Stimulated activated CD4-positive, alpha-beta T cell treated with anti-CD3 and anti-CD28 coated beads, Interleukin-1b, Interleukin-23, amount 100 ng/mL, for 48 hours (primary cell): ENCODE measurements at places on chromosomes 1 and 21.
A peak's percentile ranks its signal among the peaks of the same experiment; 100 is the strongest.

- DNase-seq, result no peak
Measured at GRCh38 chr1:203181586-203182386, 4.7 kb downstream of the CHI3L1 start.

DNA sequence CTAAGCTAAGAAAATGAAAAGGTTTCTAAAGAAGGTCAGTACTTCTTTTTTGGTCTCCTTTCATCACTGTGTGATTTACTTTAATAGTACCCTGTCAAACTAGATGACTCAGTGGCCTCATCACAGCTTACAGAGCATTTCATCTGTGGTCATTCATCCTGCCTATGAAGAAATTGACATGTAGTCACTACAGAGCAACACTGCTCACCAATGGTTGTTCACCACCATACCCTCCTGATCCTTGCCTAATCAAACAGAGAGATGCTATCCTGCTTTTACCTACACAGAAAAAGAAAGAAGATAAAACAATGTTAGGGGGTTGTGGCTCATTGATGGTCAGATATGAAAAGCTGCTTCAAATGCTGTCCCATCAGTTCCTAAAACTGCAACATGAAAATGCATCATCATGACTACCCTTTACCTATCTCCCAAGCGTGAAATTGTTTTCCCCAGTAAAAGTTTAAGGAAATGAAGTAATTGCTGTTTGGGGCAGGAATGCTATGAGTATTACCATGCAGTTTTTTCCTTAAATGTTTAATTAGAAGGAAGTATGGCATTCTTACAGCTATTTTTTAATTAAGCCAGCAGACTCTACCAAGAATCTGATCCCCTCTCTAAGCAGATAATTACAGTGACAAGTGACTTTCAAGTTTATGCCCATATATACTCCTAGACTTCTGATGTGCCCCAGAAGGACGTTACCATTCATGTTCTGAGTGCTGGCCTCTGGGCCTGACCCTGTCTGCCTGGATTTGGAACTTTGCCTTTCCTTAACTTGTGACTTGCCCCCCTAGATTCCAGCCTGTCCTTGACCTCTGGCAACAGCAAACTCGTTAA is 46.1 kb upstream of the FBXO28 start:
- no peak for DNase-seq

- no peak for DNase-seq
Measured at GRCh38 chr1:42830631-42831030, 13.4 kb upstream of the SVBP start.

DNA sequence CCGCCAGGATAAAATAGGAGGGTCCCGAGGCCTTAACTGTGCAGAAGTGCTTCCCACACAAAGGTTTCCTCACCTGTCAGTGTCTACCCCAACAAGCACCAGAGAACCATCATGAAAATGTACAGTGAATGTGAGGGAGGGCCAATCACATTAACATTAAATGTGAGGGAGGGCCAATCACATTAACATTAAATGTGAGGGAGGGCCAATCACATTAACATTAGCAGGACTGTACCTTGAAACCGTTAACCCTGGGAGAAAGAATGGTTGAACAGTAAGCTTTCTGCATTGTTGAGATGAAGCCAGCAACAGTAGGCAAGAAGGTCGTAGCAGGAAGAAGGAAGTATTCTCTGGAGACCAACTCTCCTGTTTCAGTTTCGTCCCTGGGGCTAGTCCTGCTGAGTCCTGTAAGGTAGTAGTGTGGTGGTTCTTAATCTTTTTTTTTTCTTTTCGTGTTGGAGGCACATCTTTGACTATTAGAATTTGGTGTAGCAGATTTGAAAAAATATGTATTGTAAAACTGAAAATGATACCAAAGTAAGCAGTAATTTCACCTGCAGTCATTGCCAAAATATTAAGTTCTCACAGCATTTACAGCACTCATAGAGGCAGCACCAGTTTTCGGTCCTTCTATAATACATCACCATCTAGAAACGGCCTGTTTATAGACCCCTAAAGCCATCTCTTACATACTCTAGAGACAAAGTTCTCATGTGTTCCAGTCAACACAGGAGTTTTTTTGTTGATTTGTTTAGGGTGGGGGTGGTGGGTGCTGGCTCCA is 98.6 kb upstream of the PPP2R5A start:
- no peak for DNase-seq

GRCh38 chr1:183735069-183735860 is 69.7 kb upstream of the RGL1 start:
- DNase-seq, result no peak

DNA sequence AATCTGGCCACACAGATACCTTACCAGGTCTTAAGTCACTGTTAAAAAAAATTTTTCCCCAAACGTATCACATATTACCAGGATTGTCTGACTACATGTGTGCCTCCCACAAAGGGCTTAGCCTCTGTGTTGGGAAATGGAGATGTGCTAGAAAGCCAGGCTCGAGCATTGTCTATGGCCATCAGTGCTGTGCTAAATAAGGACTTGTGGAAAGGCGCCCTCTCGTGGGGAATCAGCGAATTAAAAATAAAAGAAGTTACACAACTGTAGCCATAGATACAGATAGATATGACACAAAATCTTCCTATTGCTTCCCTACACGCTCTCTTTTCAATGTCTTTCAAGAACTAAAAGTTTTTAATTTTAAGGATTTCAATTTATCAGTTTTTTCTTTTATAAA is 47.5 kb upstream of the CRNN start:
- DNase-seq, result peak; percentile 47

GRCh38 chr1:182637769-182638168 is 33.6 kb upstream of the RGS16 start:
- no peak for DNase-seq

DNA sequence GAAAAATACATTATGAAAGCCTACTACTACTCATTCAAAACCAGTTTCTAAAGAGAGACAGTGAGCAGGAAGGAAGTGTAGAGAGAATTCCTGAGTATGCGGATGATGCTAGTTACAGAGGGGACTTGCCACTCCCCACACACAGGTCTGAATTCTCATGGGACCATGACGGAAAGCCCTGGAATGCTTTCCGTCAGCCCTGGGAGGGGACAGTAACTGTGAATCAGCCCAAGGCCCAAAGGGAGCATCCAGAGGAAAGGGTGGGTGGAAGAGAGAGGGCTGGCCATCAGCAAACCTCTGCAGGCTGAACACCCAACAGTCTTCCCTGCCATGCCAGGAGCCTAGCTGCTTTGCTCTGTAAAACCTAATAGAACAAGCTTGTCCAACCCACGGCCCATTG is 36.4 kb downstream of the RCSD1 start:
- no peak for DNase-seq

DNA sequence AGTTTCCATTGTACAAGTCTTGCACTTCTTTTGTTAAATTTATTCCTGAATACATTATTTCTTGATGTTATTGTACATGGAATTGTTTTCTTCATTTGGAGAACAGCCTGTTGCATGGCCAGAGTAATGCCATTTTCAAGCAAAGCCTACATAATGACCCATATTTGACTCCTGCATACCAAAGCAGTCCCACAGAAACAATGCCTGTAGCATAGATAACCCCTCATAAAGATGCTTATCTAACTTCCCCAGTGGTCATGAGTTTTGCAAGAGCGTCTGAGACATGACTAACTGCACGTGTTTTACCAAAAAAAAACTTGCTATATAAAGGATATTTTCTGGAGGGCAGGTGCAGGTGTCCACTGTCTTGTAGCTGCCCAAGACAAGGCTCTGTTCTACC is 30.3 kb upstream of the RLF start:
- no peak for DNase-seq

GRCh38 chr1:214290424-214291037 is 9.6 kb downstream of the SMYD2 start:
- DNase-seq, result no peak

DNA sequence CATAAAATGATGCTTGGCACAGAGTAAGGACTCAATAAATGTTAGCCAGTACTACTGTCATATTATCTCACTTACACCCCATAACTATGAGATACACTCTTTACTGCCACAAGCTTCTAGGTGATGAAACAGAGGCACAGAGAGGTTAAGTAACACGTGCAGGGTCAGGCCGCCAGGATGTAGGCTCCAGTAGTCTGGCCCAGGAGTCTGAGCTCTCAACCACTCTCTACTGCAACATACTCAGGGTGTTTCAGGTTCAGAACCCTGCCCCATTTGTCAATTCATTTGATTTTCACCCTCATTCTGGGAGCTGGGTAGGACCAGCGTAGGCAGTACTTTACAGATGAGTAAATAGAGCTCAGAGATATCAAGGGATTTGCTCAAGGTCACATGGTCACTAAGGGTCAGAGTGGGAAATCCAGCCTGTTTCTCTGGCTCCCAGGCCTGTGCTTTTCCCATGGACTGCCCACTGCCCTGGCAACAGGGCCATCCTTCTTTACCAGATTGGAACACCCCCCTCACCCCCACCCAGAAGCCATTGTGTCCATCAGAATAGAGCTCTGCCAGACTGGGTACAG is 21.2 kb downstream of the IQGAP3 start:
- no peak for DNase-seq

DNA sequence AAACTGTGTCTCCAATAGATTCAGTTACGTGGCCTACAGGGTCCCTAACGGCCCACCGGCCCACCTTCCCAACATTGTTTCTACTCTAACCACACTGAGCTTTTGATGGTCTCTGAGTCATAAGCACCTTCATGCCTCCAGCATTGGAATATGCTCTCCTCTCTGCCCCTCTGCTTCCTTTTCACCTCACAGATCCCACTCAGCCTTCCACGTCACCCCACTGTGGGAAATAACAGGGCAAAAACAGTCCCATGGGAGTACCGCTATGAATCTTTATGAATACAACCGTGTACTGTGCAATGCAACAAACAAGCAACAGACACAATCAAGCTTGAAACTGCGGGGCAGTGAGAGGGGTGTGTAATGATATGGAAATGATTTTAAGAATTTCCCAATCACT is 5.3 kb upstream of the SARS1 start:
- DNase-seq, result no peak

- DNase-seq, result no peak
Measured at GRCh38 chr1:47645151-47645550, 207.3 kb downstream of the FOXD2 start.

- DNase-seq, result no peak
Measured at GRCh38 chr1:81477710-81478109, 323.0 kb upstream of the ADGRL2 start.

DNA sequence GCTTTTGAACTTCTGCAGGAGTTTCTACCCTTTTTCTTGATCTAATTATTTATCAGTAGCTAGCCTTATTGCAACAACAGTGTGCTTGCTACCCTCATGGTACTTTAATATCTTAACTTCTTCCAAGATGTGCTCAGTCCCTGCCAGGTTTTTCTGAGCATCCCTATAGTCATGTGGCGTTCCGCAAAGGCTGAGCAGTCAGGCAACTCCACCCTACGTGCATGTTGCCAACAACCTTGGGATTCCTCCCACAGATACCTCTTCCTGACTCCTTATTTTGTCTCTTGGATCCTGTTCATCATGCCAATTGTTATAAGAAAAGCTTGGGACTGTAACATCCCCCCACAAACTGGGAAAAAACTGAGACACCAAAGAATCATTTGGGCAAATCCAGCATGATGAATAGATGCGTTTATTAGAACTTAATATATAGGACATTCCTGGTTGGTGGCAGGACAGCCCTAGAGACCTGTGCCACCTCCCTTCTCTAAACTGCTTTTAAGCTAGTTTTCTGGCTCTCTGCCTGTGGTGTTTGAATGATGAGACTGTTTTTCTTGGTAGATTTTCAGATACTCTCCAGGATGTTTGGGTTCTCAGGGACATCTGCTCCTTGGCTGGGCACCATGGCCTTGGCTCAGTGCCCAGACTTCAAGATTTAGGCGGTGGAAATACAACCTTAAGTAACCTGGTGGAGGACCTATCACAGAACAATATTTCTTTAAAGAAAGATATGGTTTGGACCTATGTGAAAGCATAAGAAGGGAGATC is 27.1 kb upstream of the KCTD3 start:
- no peak for DNase-seq

DNA sequence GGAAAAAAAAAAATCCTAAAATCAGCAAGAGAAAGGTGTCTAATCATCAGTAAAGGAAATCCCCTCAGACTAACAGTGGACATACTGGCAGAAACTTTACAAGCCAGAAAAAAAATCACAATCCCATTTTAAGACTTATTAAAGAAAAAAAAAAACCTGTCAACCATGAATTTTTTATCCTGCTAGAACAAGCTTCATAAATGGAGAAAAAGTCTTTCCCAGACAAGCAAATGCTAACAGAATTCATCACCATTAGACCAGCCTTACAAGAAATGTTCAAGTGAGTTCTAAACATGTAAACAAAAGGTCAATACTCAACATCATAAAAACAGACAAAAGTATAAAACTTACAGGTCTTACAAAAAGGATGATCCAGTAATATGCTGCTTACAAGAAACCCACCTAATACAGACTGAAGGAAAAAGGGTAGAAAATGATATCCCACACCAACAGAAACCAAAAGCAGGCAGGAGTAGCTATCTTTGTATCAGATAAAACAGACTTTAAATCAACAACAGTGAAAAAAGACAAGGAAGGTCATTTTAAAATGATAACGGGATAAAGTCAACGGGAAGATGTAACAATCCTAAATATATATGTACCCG is 129.6 kb downstream of the EVI5 start:
- no peak for DNase-seq

DNA sequence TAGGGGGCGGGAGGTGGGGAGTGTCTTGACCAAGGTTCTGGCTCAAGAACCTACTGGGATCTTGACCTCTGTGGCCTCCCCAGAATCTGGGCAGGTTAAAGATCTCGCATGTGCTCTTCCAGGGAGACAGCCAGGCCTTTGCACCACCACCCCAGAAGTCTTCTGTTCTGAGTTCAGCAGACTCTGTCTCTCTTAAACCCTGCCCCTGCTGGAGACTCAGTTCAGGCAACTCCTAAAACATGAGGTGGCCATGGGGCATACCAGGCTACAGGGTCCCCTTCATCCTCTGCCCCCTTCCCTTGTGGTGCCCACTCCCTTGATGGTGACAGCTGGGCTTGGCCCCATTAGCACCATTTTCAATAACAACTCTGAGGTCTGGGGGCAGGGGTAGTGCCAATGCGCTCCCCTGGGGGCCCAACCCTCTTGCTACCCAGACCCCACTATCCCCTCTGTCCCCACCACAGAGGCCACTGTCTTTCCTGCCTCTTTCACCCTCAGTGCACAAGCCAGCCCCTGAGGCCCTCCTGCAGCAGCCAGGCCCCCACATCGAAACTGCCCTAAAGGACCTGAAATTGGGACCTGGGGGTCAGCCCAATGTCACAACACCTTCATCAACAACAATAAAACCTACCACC is 132.7 kb upstream of the RUNX3 start:
- no peak for DNase-seq

DNA sequence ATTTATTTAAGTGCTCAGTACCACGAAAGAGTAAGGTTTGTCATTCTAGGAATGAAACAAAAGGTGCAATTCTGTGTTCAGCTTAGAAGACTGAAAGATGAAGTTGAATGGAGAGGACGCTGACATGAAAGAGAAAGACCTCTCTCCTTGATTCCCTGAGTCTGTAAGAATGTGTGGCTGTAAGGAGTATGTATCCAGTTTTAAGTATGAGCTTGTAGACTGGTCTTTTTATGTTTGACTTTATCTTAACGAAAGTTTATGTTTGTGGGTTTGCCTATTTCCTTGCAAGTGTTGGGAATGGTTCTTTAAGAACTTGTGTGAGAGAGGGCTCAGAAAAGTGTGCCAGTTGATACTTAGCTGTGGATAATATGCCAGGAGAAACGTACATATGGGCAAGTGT is 1.4 kb downstream of the CHD1L start:
- DNase-seq, result no peak

- DNase-seq, result no peak
Measured at GRCh38 chr1:41714638-41715389, 203.9 kb downstream of the HIVEP3 start.
